ENCODE measurements at places on chromosomes 11 and 22.

DNA sequence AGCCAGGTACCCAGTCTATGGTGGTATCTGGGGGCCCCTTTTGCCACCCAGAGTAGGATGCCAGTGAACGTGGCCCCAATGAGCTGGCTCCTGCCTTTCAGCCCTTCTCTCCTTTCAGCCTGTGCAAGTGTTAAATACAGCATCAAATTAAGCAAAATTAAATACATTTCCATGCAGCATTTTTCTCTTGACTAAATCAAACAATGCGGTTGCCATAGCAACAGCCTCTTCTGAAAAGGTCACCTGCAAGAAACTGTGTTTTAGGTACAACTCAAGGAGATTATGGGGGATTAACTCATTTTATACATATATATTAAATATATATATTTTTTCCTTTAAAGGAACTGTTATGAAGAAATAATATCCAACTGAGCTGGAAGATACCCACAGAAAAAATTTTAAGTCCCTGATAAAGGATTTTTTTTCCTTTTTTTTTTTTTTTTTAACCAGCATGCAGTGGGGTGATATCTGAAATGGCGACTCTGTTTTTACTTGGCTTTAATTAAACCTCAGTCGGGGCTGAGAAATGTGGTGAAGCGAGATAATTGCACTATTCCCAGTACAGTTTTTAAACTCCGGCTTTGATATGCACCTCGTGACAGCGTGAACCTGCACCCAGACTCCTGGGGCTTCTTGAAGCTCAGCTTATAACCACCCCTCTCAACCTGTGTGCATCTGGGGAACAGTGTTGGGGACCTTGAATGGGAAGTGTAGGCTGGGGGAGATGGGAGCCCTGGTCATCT is 115.3 kb downstream of the PKNOX2 start:
- no peak for DNase-seq

- no peak for DNase-seq
Observed at GRCh38 chr22:32130464-32130863, 28.6 kb downstream of the C22orf42 start.

- no peak for DNase-seq
Observed at GRCh38 chr11:71454470-71455113, 1.6 kb downstream of the NADSYN1 start.

- DNase-seq = no peak
Observed at GRCh38 chr11:118046051-118046963, 30.6 kb upstream of the TMPRSS4 start.

DNA sequence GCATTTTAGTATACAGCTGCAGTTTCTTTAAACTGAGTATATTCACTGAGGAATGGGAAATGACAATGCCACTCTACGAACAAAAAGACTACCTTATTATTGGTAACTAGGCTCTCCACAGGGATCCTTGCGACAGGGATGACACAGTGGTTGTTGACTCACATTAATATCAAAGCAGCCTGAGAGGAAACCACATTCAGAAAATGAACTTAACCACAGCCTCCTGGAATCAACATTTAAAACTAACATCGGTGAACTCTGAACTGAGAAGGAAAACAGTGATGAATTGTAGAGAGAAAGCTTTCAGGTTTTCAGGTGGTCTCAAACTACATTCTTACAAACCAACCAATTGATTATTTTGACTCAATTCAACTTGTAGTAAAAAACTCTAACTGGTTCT is 90.3 kb upstream of the MTMR2 start:
- no peak for DNase-seq

DNA sequence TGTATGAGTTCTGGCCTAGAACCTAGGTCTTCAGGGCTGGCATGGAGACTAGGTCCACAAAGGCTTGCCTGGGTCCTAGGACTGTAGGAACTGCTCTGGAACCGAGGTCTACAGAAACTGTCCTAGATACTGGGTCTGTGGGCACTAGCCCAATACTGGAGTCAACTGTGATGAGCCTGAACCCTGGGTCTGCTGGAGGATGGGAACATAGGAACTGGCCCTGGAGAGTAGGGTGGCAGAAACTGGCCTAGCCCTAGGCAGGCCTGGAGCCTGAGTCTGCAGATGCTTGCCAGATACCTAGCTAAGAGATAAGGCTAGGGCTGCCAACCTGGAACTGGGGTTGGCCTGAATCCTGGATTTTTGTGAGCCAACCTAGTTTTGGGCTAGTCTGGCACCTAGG is 19.2 kb upstream of the GLYATL2 start:
- no peak for DNase-seq

DNA sequence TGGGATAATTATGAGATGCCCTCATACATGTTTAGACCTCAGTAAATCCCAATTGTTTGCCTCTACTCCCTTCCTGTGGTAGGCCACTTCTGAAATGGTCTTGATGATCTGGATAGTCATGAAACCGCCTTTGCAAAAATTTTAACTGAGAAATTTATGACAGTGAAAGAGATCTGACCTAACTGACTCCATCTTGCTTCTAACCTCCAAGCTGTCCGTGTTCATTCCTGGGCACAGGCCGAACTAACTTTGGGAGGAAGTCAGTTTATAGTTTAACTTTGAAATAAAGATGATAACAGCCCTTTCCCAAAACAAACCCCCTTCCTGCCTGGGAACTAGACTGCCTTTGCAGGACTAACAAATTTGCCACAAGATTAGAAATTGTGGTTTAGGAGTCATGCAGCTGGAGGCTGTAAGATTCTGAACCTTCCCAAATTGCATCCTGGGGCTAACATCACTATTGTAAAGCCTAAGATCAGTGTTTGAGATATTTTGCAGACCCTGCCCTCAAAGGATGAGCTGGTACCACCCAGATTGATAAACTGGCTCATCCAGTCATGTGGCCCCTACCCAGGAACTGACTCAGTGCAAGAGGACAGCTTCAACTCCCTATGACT is 19.9 kb upstream of the CTR9 start:
- DNase-seq = no peak

DNA sequence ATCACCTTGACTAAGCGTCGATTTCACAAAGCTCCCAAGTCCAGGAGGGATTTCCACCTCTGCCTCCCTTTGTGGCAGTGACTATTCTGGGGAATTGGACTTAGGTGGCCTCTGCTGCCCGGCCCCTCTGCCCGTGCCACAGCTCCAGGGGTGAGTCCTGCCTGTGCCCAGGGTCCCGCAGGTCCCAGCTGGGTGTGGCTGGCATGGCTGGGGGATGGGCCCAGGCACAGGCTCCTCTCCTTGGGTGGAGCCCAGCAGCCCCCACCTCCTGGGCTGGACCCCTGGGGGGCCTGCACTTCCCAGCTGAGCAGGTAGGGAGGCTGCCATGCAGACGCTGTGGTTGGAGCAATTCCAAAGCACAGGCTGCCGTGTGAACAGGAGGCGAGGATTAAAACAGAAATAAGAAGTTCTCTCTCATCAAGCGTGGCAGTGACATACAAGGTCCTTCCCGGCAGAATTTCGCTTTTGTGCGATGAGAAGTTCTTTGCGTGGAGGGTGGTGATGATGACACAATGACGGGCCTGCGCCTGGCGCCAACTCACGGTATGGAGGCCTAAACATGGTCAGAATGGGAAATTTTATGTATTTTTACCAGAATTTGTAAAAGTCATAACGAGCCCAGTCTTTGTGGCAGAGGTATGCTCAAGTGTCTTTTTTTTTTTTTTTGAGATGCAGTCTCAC is 107.3 kb downstream of the BRD1 start:
- DNase-seq = no peak

- DNase-seq = no peak
Observed at GRCh38 chr22:21725956-21726649, 9.5 kb downstream of the YPEL1 start.

- DNase-seq = no peak
Observed at GRCh38 chr11:120027546-120028180, 110.2 kb downstream of the TRIM29 start.

GRCh38 chr11:27571154-27571810 is 64.7 kb upstream of the LIN7C start:
- DNase-seq = no peak

- DNase-seq = no peak
Observed at GRCh38 chr11:122808478-122808869, 29.8 kb upstream of the CRTAM start.

GRCh38 chr22:45752036-45752435 is 80.4 kb downstream of the ATXN10 start:
- no peak for DNase-seq

GRCh38 chr11:62574363-62575071 is 826 bp upstream of the EEF1G start:
- DNase-seq = no peak

GRCh38 chr22:49019737-49020713 is 807.6 kb downstream of the BRD1 start:
- DNase-seq = no peak

GRCh38 chr11:128755564-128755963 is 61.7 kb downstream of the FLI1 start:
- no peak for DNase-seq

DNA sequence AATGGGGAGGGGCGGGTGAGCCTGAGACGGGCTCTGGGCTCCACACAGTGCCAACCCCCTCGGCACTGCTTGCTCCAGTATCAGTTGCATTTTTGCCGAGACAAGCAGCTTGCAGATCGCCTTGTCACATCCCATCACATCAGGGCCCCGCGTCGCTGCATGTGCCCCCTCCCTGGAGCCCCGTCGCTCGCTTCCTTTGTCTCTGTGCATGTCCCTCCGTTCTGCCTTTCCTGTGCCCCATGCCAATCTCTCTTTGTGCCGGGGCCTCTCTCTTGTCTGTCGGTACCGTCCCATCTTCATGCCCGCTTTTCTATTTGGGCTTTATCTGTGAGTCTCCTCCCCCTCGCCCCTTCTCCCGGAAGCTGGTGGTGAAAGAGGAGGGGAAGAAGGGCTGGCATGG is 202.2 kb downstream of the CEP164 start:
- no peak for DNase-seq

DNA sequence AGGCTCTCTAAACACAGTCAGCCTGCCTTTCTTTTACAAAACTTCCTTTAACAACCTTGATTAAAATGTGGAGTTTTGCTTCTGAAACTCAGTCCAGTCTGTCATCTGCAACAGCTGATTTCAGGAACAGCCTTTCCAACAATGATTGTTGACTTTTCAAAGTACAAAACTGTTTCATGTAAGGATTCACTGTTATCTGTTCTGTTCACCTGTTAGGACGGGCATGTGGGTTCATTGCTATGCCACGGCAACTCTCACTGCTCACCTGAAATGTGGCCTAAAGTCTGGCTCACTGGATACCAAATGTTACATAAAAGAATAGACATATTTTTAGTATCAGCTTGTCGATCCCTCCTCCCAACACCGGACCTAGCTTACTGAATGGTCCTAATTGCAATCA is 242.8 kb downstream of the LUZP2 start:
- no peak for DNase-seq

DNA sequence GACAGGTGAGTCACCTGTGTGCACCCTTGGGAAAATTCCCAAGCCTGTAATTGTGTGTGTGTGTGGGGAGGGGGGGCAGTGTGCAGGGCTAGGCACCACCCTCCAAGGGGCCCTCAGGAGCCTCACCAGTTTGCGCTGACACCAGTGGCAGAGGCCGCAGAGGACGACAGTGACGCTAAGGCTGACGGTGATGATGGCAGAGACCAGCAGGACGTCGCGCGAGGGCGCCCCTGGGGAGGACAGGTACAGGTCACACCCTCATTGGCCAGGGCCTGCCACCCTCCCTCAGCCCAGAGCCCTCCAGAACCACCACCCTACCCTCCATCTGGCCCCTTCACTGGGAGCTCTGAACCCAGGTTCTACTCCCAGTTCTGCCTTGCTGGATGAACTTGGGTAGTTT is 24.9 kb downstream of the SYT7 start:
- no peak for DNase-seq

DNA sequence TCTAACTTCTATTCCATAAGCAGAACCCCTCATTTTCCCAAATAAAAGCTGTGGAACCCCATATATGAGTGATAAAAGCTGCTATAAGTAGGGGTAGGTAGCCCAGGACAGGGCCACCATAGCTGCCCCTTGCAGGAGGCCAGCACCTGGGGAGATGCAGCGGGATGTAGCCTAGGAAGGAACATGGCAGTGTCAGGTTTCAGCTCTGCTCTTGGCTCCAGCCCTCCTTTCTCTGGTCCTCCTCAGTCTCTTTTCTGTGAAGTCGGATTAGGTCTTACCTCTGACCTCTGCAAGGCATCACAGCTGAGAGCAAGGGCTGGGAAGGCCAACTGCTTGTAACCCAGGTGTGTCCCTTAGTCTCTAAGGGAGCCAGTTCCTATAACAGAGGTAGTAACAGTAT is 135.6 kb downstream of the NAV2 start:
- no peak for DNase-seq

- DNase-seq = no peak
Observed at GRCh38 chr11:4748438-4748837, 21.3 kb downstream of the OR51F1 start.

DNA sequence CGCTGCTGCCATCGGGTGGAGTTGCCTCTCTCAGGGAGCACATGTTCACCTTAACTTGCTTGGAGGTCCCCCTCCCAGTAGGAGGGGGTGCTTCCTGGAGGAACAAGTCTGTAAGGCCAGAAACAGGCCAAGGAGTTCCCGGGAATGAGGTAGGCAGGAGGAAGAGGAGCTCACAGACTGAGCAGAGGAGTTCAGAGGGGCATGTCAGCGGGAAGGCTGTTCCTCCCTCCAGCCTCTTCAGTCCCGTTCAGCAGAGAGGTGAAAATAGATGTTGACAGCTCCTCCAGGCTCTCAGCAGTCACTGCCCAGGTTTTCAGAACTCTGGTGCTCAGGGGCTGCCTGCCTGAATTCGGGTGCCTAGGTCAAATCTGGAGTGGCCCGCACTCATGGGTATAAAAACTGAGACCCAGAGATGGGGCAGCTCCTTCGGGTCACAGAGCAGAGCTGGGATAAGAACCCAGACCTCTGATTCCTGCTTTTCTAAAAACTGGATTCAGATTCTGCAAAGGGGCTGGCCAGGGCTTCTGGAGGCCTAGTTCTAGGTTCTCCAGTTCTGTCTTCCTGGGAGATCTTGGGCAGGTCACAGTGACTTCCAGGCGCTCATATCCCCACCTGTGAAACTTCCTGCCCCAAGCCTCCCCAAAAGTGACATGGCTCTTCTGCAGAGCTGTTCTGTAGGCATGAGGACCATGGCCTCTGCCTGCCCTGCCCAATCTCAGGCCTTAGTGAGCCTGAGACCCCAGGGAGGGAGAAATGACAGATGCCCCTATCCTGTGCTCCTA is 18.3 kb downstream of the ATG16L2 start:
- no peak for DNase-seq

DNA sequence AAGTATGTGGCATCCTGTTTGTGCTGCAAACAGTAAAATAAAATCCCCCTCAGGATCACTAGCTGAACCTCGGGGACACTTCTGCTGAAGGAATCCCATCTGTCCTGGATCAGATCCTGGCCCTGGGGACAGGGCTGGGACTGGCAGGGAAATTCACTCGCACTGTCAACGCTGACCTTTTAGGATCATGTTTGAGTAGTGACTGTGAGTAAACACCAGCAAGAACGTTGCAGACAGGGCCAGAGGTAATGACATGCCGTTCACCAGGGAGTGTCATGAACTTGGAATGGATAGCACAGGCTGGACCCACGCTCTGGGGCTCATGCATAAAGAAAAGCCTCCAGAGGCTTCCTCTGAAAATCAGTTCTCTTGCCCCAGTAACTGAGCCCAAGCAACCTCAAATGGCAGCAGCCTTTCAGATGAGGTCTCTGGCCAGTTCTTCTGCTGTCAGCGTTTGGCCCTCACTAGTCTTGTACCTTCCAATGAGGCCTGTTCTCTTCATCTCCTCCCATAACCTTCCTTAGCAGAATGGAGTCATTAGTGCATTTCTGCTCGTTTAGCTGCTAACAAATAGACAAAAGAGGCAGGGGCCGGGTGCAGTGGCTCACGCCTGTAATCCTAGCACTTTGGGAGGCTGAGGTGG is 51.0 kb upstream of the BARX2 start:
- DNase-seq = no peak

All from activated naive CD4-positive, alpha-beta T cell (primary cell).